ENCODE measurements at places on chromosomes 6 and 20. TPM values are rescaled to one million over a fixed set of nuclear protein-coding genes. Genes with fewer than 3 reads are reported as not detected.

MARCKS gene
- 12.4 TPM for total RNA-seq

ISM1 gene
- total RNA-seq: 0.26 TPM

GNMT gene
- total RNA-seq: not detected

RNF217 gene
- 3.9 TPM for total RNA-seq

Data from A549 treated with GW870086 at 1 μM for 4 hours (cell line).